ENCODE measurements at places on chromosomes 13 and 19.
A peak's percentile ranks its signal among the peaks of the same experiment; 100 is the strongest.

GRCh38 chr13:76758738-76759137 lies 127.5 kb downstream of the KCTD12 start:
- DNase-seq, result no peak
- H3K27me3 ChIP-seq, result no peaks in the 10 kb centered on the region
- no peaks in the 10 kb centered on the region for H3K4me1 ChIP-seq
- no peak overlapping the region for H3K4me3 ChIP-seq
- H3K27ac ChIP-seq, result no peak overlapping the region

DNA sequence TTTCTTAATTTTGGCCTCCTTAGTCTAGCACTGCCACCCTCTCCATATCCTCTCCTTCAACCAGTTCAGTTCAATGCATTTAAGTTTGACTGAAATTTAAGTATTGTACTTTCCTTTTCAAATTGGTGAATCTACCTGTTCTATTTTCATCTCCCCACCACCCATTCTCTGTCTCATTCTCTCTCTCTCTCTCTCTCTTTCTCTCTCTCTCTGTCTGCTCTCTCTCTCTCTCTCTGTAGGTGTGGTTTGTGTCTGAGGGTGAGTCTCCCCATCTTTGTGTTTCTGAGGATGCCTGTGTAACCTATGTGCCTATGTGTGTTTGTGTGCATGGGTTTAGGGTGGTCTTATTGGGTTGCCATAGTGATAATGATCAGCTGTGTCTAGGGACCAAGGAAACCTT lies 10.1 kb downstream of the PDX1 start:
- H3K4me3 ChIP-seq, result no peak overlapping the region
- H3K27ac ChIP-seq, result no peak overlapping the region
- no peaks in the 10 kb centered on the region for H3K36me3 ChIP-seq
- peaks cover 57% of the 10 kb centered on the region for H3K27me3 ChIP-seq
- no peak for DNase-seq

DNA sequence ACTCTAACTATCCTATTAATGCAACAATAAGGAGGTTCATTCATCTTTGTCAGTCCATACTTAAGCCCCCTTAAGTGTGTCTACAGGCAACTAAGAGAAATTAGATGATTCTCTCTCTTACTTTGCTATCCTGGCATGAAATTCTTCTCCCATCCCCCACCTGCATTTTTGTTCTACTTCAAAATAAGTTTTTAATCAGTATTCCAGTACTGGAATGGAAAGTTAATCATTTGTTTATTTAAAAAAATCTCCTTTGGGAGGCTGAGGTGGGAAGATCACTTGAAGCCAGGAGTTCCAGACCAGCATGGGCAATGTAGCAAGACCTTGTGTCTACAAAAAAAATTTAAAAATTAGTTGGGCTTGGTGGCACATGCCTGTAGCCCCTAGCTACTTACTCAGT lies 222.1 kb downstream of the MZT1 start:
- no peak overlapping the region for H3K4me3 ChIP-seq
- no peaks in the 10 kb centered on the region for H3K36me3 ChIP-seq
- H3K27ac ChIP-seq, result no peak overlapping the region
- H3K4me1 ChIP-seq, result no peaks in the 10 kb centered on the region
- H3K27me3 ChIP-seq, result no peaks in the 10 kb centered on the region

DNA sequence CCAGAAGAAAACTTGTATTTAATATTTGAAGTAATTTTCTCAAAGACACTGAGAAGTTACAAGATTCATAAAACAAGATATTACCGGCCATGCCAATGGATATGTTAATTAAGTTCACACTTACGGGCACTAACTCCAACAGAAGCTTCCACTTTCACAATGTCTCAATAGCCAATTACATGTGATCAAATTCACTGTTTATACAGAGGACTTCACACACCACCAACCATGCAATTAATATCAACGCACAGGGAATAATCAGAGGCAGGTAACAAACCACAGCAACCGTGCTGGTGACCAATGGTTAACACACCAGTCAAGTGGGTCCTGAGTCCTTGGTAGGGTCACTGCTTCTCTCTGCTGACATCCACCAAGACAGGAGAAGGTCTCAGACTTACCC lies 5.9 kb upstream of the ACOD1 start:
- no peak overlapping the region for H3K27ac ChIP-seq
- H3K4me3 ChIP-seq, result no peak overlapping the region
- H3K36me3 ChIP-seq, result no peaks in the 10 kb centered on the region

GRCh38 chr19:41872775-41873647 lies 4.1 kb upstream of the CD79A start:
- H3K27ac ChIP-seq, result peak overlapping the region; percentile 66
- H3K36me3 ChIP-seq, result peaks cover 27% of the 10 kb centered on the region
- no peak overlapping the region for H3K4me3 ChIP-seq
- peak; percentile 66 for DNase-seq

DNA sequence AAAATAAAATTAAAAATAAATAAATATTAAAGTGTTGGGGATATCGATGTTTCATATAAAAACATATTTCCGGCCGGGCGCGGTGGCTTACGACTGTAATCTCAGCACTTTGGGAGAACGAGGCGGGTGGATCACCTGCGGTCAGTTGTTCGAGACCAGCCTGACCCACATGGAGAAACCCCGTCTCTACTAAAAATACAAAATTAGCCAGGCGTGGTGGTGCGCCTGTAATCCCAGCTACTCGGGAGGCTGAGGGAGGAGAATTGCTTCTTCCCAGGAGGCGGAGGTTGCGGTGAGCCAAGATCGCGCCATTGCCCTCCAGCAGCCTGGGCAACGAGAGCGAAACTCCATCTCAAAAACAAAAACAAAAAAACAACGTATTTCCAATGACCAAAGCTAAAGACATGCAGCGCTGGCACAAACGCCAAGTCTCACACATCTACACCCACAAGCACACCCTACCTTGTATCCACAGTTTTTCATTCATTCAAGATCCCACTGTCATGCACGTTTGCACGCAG lies 907 bp downstream of the ZNF569 start:
- peak overlapping the region; percentile 82 for H3K4me3 ChIP-seq
- no peaks in the 10 kb centered on the region for H3K27me3 ChIP-seq
- H3K36me3 ChIP-seq, result peaks cover 32% of the 10 kb centered on the region
- DNase-seq, result no peak

- DNase-seq, result no peak
- H3K4me1 ChIP-seq, result no peaks in the 10 kb centered on the region
- no peak overlapping the region for H3K4me3 ChIP-seq
- H3K27ac ChIP-seq, result no peak overlapping the region
Observed at GRCh38 chr13:64758521-64759244, 2471.5 kb downstream of the PCDH9 start.

DNA sequence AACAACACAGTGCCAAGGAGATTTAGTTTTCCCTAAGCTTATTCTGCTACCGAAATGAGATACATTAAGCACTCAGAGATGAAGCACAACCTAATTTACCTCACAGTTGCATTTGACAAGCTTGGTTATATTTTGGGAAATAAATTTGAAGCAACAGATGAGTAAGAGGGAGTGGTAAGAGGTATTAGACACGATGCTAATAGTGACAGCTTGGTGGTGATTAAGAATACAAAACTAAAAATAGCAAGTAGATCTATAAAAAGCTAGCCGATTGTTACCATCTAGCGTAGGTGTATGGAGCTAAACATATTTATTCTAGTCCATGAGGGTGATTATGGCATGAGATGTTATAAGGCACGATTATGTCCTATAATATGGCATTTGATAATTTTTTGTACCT lies 208.5 kb downstream of the PCCA start:
- H3K4me3 ChIP-seq, result no peak overlapping the region
- H3K27ac ChIP-seq, result no peak overlapping the region
- no peaks in the 10 kb centered on the region for H3K4me1 ChIP-seq
- no peaks in the 10 kb centered on the region for H3K36me3 ChIP-seq
- DNase-seq, result no peak

DNA sequence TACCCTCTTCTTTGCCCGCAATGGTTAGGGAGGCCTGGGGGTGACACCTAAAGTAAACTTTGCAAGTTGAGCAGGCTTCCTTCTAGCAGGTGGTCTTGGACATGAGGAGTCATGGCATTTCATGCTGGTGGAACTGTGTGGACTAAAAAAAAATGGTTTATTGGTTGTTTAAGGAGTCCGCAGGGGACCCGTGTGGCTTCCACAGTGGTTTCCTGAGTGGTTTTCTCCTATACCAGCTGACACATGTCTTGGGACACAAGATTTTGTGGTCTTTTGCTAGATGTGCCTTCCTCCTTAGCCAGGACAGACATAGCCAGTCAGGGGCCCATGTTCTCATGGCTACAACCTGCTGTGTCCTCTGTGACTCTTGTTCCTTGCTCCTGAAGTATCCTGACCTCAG lies 1.5 kb downstream of the ZNF543 start:
- peaks cover 34% of the 10 kb centered on the region for H3K36me3 ChIP-seq
- H3K27me3 ChIP-seq, result peaks cover 14% of the 10 kb centered on the region

DNA sequence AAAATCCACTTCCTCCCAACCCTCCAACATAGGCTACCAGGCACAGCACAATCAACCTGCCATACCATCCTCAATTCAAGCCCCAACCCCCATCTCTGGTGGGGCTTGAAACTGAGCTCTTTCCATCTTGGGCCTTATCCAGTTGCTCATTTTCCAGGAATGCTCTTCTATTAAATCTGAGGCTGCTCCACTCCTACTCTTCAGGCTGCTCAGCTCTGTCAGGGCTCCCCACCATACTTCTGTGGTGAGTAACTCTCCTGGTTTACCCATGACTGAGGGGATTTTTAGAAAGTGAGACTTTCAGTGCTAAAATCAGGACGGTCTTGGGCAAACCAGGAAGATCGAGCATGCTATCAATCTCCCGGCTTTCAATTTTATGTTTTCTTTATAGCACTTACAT lies 512.8 kb downstream of the LMO7 start:
- H3K36me3 ChIP-seq, result no peaks in the 10 kb centered on the region
- no peak overlapping the region for H3K27ac ChIP-seq
- no peaks in the 10 kb centered on the region for H3K4me1 ChIP-seq
- no peaks in the 10 kb centered on the region for H3K27me3 ChIP-seq
- H3K4me3 ChIP-seq, result no peak overlapping the region

- peaks cover 24% of the 10 kb centered on the region for H3K27me3 ChIP-seq
- no peak overlapping the region for H3K27ac ChIP-seq
- H3K36me3 ChIP-seq, result no peaks in the 10 kb centered on the region
- DNase-seq, result no peak
- no peak overlapping the region for H3K4me3 ChIP-seq
Observed at GRCh38 chr13:111532111-111532510, 211.7 kb downstream of the TEX29 start.

DNA sequence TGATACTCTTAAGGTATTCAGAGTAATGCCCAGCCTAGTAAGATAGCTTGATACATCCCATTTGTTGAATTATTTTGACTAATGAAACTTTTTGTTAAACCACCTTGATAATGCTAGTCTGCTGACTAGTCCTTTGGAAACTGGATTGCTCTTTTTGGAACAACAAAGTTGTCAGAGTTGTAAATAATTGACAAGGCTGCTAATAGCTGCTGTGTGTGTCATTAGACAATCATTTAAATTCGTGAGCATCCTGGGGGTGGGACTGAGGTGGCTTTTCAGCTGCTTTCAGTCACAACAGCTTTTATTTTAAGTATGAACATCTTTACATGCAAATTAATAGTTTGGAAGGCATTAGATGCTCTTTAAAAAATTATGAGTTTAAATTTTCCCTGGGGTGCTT lies 153.5 kb downstream of the HS6ST3 start:
- H3K4me3 ChIP-seq, result no peak overlapping the region
- no peaks in the 10 kb centered on the region for H3K4me1 ChIP-seq

DNA sequence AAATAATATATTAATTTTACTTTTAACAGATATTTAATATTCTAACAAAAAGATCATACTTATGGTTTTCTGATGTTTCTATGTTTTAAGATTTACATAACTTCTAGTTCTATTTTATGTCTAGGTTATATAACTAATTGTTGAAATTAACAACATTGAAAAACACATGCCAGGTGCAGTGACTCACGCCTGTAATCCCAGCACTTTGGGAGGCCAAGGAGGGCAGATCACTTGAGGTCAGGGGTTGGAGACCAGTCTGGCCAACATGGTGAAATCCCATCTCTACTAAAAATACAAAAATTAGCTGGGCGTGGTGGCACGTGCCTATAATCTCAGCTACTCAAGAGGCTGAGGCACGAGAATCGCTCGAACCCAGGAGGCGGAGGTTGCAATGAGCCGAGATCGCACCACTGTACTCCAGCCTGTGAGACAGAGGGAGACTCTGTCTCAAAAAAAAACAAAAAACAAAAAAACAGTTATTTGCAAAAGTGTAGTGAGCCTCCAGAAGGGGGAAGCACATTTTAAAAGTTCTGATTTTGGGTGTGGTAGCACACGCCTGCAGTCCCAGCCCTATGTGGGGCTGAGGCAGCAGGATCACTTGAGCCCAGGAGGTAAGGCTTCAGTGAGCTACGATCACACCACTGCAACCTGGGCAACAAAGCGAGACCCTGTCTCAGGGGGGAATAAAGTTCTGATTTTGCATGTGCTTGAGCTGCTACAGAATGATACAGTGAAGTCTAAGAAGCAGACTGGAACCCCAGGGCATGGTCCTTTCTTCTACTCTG lies 18.7 kb downstream of the MIPEP start:
- H3K36me3 ChIP-seq, result peaks cover 4% of the 10 kb centered on the region
- no peak overlapping the region for H3K4me3 ChIP-seq
- no peaks in the 10 kb centered on the region for H3K27me3 ChIP-seq
- DNase-seq, result no peak
- H3K4me1 ChIP-seq, result no peaks in the 10 kb centered on the region

DNA sequence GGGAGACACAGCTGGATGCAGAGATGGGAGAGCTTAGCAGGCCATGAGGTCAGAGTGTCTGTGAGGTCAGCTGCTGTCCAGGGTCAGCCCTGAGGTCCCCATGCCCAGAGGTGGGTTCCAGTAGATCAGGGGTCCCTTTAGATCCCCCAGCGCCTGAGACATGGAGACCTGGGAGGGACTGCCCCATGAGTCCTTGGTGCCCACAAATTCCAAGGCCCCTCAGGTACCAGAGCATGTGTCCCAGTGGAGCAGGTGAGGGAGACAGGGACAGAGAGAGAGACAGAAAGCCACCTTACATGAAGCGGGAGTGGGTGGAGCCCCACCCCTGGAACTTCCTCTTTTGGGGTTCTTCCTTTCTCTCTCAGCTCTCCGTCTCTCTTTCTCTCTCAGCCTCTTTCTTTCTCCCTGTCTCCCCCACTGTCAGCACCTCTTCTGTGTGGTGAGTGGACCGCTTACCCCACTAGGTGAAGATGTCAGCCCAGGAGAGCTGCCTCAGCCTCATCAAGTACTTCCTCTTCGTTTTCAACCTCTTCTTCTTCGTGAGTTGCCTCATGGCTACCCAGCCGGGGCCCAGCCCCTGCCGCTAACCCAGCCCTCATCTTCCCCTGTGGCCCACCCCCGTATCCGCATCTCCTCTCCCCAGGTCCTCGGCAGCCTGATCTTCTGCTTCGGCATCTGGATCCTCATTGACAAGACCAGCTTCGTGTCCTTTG lies at the start of gene CD37:
Gene CD37, plus strand, starts transcription at position 336 of the 713 bp plus-strand sequence. Its CDS starts 135 bp downstream, at position 471.
- H3K4me1 ChIP-seq, result peaks cover 90% of the 10 kb centered on the region
- peaks cover 41% of the 10 kb centered on the region for H3K36me3 ChIP-seq
- peak within 1 kb of the TSS; percentile 87 for H3K27ac ChIP-seq
- no peaks in the 10 kb centered on the region for H3K27me3 ChIP-seq

DNA sequence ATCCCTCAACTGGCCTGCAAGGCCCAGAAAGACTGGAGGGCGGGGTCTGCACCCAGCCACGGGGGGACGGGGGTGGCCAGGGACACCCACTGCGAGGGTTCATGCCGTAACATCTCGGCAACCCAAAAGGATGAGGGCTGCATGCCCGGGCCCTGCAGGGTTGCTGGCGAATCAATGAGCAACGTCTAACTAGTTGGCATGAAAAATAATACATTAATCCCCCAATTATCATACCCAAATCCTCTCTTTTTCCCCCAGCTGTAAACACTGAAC lies 232.2 kb downstream of the TUBA3C start:
- H3K27me3 ChIP-seq, result no peaks in the 10 kb centered on the region
- H3K4me3 ChIP-seq, result no peak overlapping the region
- H3K4me1 ChIP-seq, result no peaks in the 10 kb centered on the region
- H3K36me3 ChIP-seq, result no peaks in the 10 kb centered on the region

Data from CD4-positive, alpha-beta T cell (primary cell).